ENCODE measurements at places on chromosomes 16 and 17. TPM values are rescaled to one million over a fixed set of nuclear protein-coding genes. Genes with fewer than 3 reads are reported as not detected.

The ABCC11 gene
- total RNA-seq, result not detected

The SDR42E2 gene
- total RNA-seq, result 0.08 TPM

The LRRC37A gene
- 0.70 TPM for total RNA-seq

The HOXB1 gene
- not detected for total RNA-seq

The MYO15B gene
- 1.6 TPM for total RNA-seq

The IL34 gene
- 8.4 TPM for total RNA-seq

The SHISA6 gene
- not detected for total RNA-seq

The FBXW10B gene
- total RNA-seq, result 0.08 TPM

The STAC2 gene
- under 0.01 TPM for total RNA-seq

The MFAP4 gene
- 11.0 TPM for total RNA-seq

The HEATR9 gene
- not detected for total RNA-seq

The SPATA32 gene
- total RNA-seq, result not detected

The ACE gene
- 2.0 TPM for total RNA-seq

The MEFV gene
- 0.15 TPM for total RNA-seq

The QPRT gene
- 14.7 TPM for total RNA-seq

The ARHGDIG gene
- 2.2 TPM for total RNA-seq

The CMTM2 gene
- total RNA-seq, result not detected
